ENCODE measurements at places on chromosomes 16 and 17.

GRCh38 chr17:47119746-47120520, 69.2 kb downstream of the CDC27 start:
- no peaks in the 10 kb centered on the region for H3K4me1 ChIP-seq
- H3K36me3 ChIP-seq, result no peaks in the 10 kb centered on the region
- DNase-seq, result no peak
- H3K27ac ChIP-seq, result no peak overlapping the region
- no peak overlapping the region for H3K4me3 ChIP-seq

DNA sequence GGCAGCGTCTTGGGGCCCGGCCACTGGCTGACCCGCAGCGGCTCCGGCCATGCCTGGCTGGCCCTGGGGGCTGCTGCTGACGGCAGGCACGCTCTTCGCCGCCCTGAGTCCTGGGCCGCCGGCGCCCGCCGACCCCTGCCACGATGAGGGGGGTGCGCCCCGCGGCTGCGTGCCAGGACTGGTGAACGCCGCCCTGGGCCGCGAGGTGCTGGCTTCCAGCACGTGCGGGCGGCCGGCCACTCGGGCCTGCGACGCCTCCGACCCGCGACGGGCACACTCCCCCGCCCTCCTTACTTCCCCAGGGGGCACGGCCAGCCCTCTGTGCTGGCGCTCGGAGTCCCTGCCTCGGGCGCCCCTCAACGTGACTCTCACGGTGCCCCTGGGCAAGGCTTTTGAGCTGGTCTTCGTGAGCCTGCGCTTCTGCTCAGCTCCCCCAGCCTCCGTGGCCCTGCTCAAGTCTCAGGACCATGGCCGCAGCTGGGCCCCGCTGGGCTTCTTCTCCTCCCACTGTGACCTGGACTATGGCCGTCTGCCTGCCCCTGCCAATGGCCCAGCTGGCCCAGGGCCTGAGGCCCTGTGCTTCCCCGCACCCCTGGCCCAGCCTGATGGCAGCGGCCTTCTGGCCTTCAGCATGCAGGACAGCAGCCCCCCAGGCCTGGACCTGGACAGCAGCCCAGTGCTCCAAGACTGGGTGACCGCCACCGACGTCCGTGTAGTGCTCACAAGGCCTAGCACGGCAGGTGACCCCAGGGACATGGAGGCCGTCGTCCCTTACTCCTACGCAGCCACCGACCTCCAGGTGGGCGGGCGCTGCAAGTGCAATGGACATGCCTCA, 773 bp downstream of the NTN3 start:
- no peaks in the 10 kb centered on the region for H3K36me3 ChIP-seq
- peaks cover 38% of the 10 kb centered on the region for H3K4me1 ChIP-seq
- H3K27me3 ChIP-seq, result no peaks in the 10 kb centered on the region

- DNase-seq, result no peak
- no peaks in the 10 kb centered on the region for H3K36me3 ChIP-seq
- no peak overlapping the region for H3K4me3 ChIP-seq
- H3K27me3 ChIP-seq, result no peaks in the 10 kb centered on the region
- H3K27ac ChIP-seq, result no peak overlapping the region
Observed at GRCh38 chr16:58850019-58850677, 116.0 kb upstream of the GOT2 start.

DNA sequence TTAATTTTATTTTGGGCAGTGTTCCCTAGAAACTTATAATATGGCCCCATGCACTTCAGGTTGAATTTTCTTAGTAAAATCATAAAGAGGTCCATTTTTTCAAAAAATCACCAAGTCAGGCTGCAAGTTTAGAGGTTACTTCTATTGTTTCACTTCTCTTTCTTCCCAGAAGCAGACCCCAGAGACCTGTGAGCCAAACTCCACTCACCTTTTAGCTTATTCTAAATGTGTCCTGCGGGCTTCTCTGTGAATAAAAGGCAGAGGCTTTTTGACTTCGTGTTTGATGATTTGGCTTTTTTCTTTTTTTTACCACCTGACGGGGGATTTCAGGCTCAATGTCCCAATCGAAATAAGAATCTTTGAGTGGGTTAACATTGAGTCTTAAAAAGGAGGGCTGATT, 7.4 kb downstream of the PRKCB start:
- no peaks in the 10 kb centered on the region for H3K4me1 ChIP-seq
- no peak overlapping the region for H3K4me3 ChIP-seq
- DNase-seq, result no peak
- H3K36me3 ChIP-seq, result no peaks in the 10 kb centered on the region

- no peaks in the 10 kb centered on the region for H3K36me3 ChIP-seq
- no peak overlapping the region for H3K27ac ChIP-seq
- no peaks in the 10 kb centered on the region for H3K4me1 ChIP-seq
- no peak for DNase-seq
- H3K4me3 ChIP-seq, result no peak overlapping the region
Observed at GRCh38 chr16:82748026-82748425, 121.3 kb downstream of the CDH13 start.

GRCh38 chr17:80931421-80932265, 60.0 kb upstream of the CHMP6 start:
- no peak for DNase-seq
- H3K4me3 ChIP-seq, result no peak overlapping the region
- H3K4me1 ChIP-seq, result no peaks in the 10 kb centered on the region
- peaks cover 4% of the 10 kb centered on the region for H3K36me3 ChIP-seq

All from Caco-2 (cell line).